ENCODE measurements at places on chromosomes 12 and 14. TPM values are rescaled to one million over a fixed set of nuclear protein-coding genes. Genes with fewer than 3 reads are reported as not detected.

DNA sequence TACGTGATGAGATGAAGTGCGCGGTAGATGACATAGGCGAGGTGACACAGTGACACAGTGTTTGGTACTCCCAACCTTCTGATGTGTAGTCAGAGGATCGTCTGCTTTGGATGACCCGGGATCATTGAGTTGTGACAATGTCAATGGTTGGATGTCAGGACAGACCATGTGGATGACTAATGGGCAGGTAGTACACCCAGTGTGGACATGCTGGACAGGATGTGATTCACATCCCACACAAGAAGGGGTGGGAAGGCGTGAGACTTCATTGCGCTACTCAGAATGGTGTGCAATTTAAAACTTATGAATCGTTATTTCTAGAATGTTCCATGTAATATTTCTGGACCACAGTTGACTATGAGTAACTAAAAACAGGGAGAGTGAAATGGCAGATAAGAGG, 23.8 kb downstream of the MAP3K9 start:
- no peaks in the 10 kb centered on the region for H3K36me3 ChIP-seq
- H3K27ac ChIP-seq: no peak overlapping the region
- peaks cover 9% of the 10 kb centered on the region for H3K4me1 ChIP-seq
- no peak for DNase-seq
- H3K27me3 ChIP-seq: no peaks in the 10 kb centered on the region
- no peak overlapping the region for H3K4me3 ChIP-seq

DNA sequence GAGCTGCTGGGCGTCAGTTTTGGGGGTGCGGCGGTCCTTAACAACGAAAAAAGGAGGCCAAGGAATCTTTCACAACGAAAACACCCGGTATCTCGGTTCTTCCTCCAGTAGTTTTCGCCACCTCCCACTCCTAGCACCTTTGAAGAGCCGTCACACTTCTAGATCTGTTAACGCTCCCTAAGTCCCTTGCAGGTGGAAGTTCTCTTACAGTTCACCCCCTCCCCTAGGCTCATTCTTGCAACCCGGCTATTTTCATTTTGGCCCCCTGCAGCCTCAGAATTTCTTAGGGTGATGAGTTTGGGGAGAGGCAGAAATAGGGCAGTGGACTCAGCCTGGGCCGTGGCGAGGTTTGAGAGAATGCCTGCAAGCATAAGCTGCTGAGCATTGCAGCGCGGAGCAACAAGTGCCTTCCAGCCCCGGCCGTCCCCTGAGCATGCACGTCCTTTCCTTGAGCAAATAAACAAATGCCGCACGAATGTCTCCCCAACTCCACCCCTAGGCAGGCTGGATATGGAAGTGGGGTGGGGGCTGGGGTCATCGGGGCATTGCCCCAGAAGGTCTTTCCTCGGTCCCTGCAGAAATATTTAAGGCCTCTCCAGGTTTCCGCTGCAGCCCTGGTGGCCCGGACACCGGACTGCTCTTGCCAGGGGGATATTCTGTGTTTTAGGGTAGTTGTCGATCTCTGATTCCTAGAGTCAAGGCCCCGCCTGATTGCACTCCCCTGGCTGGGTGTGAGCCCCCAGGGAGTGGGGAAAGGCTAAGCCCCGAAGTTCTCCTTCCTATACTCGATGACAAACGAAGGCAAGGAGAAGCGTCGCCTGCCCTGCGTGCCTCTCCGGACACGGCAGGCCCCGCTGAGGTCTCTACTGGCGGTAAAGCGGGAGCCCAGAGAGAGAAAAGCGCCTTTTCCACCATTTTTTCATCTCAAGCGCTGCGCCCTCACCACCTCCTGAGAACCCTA, 1.6 kb downstream of the RFX4 start:
- no peaks in the 10 kb centered on the region for H3K36me3 ChIP-seq
- no peaks in the 10 kb centered on the region for H3K27me3 ChIP-seq
- H3K4me1 ChIP-seq: peaks cover 53% of the 10 kb centered on the region

GRCh38 chr12:129696926-129697325, 206.9 kb downstream of the TMEM132D start:
- H3K4me3 ChIP-seq: no peak overlapping the region
- no peak for DNase-seq
- no peaks in the 10 kb centered on the region for H3K27me3 ChIP-seq
- H3K4me1 ChIP-seq: no peaks in the 10 kb centered on the region
- no peaks in the 10 kb centered on the region for H3K36me3 ChIP-seq

DNA sequence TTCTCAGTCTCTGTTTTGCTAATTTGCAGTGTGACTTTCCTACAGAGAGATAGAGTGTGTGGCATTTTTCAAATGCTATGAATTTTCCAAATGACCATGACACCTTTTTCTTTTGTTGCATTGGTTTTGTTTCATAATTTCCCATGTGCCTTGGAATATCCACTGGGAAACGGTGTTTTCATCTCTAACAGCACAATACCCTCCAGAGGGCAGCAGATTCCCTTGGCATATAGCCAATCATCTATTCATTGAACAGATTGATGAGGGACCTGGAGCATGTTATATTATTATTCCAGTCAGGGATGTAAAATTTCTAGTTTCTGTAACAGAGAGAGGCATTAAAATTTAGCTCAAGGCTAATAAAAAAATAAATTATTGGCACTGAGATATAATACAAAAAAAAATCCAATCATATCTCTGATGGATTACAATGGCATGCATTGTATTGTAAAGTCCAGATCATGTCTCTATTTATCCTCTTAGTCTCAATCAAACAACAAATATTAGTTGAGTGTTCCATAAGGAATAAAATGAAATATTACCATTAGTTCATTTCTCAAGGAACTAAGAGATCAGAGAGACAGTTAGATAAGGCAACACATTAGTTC, 29.6 kb upstream of the NTN4 start:
- peaks cover 4% of the 10 kb centered on the region for H3K4me1 ChIP-seq
- peak; percentile 71 for DNase-seq
- H3K27me3 ChIP-seq: no peaks in the 10 kb centered on the region

DNA sequence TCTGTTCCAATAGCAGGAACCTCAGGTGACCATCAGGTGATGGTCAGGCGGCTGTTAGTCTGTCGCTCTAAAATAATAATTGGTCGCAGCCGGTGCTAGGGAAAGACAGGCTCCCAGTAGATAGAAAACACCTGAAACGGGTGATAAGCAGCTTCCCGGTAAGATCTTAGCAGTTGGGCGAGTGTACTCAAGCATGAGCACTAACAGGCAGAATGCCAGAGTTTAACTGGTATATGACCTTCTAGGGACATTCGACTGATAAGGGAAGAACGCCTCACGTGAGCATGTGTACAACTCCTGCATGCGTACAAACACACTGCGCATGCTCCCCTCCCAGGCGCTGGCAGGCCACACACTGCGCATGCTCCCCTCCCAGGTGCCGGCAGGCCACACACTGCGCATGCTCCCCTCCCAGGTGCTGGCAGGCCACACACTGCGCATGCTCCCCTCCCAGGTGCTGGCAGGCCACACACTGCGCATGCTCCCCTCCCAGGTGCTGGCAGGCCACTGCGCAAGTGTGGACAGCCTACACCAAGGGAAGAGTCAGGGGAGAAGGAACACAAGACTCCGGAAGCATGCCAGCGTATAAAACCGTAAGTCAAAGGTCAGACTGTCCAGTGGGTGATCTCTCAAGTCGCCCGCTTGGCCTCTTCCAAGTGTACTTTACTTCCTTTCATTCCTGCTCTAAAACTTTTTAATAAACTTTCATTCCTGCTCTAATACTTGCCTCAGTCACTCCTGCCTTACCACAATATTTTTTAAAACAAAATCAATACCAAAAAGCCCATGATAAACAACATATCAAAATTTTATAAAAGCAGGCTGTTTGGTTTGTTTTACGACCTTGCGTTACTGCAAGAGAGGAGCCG, 24.5 kb downstream of the GPRC5D start:
- H3K27ac ChIP-seq: peak overlapping the region; percentile 37
- no peaks in the 10 kb centered on the region for H3K27me3 ChIP-seq
- H3K36me3 ChIP-seq: no peaks in the 10 kb centered on the region

GRCh38 chr14:72891666-72892102, 2.2 kb downstream of the DPF3 start:
- H3K4me3 ChIP-seq: no peak overlapping the region
- DNase-seq: no peak
- H3K27ac ChIP-seq: no peak overlapping the region

- DNase-seq: no peak
- H3K27me3 ChIP-seq: no peaks in the 10 kb centered on the region
- H3K27ac ChIP-seq: no peak within 1 kb of the TSS
- H3K36me3 ChIP-seq: no peaks in the 10 kb centered on the region
- no peak within 1 kb of the TSS for H3K4me3 ChIP-seq
- H3K4me1 ChIP-seq: peaks cover 14% of the 10 kb centered on the region
These were observed at the start of gene TMEM233 for GRCh38 chr12:119593578-119594398. Gene TMEM233 (plus strand): TSS chr12:119593774. CDS start chr12:119593849, 75 bp downstream.

DNA sequence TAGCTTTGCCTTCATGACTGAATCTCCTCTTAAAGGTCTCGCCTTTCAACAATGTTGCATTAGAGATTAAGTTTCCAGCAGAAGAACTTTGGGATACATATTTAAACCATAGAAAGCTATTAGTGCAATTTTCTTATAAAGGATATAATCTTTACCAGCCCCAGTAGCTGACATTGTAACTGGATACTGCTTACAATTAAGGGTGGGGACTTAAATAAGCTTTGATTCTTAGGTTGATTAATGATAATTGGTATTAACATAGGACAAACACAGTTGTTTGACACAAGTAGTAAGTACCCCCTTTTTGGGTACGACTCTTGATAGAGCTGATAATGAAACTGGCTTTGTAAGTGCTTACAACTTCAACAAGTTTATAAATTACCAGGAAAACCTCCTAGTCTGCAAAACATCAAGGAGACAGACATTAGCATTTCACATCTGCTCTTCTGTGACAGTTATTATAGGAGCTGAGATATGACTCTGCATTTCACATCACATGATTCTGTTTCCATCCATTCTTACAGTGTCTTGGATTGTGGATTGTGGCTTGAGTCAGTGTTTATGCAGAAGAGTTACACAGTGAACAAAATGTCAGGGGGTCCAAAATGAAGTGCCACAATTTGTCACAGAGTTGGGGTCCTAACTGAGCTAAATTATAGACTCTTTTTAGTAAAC, 249.1 kb upstream of the E2F7 start:
- H3K4me1 ChIP-seq: no peaks in the 10 kb centered on the region
- H3K4me3 ChIP-seq: no peak overlapping the region
- no peak for DNase-seq
- no peaks in the 10 kb centered on the region for H3K27me3 ChIP-seq

DNA sequence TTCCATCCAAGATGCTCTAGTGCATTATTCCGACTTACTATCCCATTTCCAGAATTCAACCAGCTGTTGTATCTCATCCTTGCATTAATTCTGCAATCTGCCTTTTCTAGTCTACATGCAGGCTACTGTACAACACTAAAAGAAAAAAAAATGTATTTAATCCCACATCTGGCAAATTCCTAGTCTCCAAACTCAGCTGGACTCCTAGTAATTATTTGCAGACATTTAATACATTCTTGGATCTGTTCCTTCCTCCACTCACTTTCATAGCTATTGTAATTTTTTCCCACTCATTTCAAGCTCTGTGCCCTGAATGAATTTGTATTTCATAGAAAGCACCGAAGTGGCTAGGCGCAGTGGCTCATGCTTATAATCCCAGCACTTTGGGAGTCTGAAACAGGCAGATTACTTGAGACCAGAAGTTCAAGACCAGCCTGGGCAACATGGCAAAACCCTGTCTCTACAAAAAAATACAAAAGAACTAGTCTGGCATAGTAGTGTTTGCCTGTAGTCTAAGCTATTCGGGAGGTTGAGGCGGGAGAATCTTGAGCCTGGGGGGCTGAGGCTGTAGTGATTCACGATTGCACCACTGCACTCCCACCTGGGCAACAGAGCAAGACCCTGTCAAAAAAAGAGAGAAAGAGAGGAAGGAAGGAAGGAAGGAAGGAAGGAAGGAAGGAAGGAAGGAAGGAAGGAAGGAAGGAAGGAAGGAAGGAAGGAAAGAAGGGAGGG, 39.5 kb upstream of the YAF2 start:
- H3K27ac ChIP-seq: no peak overlapping the region

DNA sequence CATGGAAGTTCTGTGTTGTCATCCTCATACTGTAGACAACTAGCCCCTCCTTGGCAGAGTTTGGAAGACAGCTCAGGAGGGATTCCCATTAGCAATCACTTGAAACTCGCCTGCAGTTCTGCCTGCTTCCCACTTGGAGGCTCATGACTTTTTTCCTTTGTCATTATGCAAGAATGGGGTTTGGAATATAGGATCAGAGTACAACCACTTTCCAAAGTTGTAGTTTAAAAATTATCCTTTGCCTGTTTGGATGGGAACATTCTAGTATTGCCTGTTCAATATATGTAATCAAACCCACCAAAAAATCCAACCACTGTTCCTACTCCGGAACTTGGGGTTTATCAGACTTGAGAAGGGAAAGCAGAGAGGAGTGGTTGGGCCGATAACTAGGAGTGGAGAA, 2.1 kb upstream of the GPD1 start:
- no peak overlapping the region for H3K4me3 ChIP-seq
- no peak overlapping the region for H3K27ac ChIP-seq
- peaks cover 12% of the 10 kb centered on the region for H3K36me3 ChIP-seq
- peaks cover 16% of the 10 kb centered on the region for H3K4me1 ChIP-seq
- no peak for DNase-seq

GRCh38 chr14:58633831-58634230, 3.9 kb upstream of the DACT1 start:
- no peak overlapping the region for H3K4me3 ChIP-seq
- H3K27ac ChIP-seq: no peak overlapping the region
- H3K4me1 ChIP-seq: peaks cover 16% of the 10 kb centered on the region
- no peaks in the 10 kb centered on the region for H3K27me3 ChIP-seq
- H3K36me3 ChIP-seq: no peaks in the 10 kb centered on the region

- no peak for DNase-seq
- H3K27ac ChIP-seq: no peak overlapping the region
- no peaks in the 10 kb centered on the region for H3K36me3 ChIP-seq
- H3K27me3 ChIP-seq: no peaks in the 10 kb centered on the region
These were observed 6.8 kb downstream of the PPP1R36 start for GRCh38 chr14:64556526-64556925.

DNA sequence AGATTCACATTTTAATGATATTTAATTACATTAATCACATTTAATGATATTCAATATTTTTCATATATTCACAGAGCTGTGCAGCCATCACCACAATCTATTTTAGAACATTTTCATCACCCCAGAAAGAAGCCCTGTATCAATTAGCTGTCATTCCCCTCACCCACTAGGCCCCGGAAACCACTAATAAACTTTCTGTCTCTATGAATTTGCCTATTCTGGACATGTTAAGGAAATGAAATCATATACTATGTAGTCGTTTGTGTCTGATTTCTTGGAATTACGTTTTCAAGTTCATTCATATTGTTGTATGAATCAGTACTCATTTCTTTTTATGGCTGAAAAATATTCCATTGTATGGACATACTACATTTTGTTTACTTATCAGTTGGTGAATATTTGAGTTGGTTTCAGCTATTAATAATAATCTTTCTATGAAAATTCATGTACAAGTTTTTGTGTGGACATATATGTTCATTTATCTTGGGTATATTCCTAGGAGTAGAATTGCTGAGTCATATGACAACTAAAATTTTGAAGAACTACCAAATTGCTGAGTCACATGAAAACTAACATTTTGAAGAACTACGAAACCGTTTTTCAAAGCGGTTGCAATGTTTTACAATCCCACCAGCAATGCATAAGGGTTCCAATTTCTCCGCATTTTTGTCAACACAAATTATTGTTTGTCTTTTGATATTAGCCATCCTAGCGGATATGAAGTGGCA, 11.7 kb upstream of the OTOGL start:
- H3K4me1 ChIP-seq: no peaks in the 10 kb centered on the region
- no peak for DNase-seq
- no peaks in the 10 kb centered on the region for H3K36me3 ChIP-seq
- no peaks in the 10 kb centered on the region for H3K27me3 ChIP-seq
- no peak overlapping the region for H3K4me3 ChIP-seq

The MMP17 gene
- 6.7 TPM for total RNA-seq

The TAS2R43 gene
- total RNA-seq: 4.9 TPM

The RHOJ gene
- 7.3 TPM for total RNA-seq

The SLC6A12 gene
- 0.33 TPM for total RNA-seq

The AQP2 gene
- not detected for total RNA-seq

The PRPH gene
- not detected for total RNA-seq

The PZP gene
- total RNA-seq: not detected

The KCNJ8 gene
- total RNA-seq: 15.2 TPM

The HAL gene
- total RNA-seq: not detected

Measured in body of pancreas (tissue), 4 donors.